AG04449 (cell line): ENCODE measurements at places on chromosomes 3 and 15.

DNA sequence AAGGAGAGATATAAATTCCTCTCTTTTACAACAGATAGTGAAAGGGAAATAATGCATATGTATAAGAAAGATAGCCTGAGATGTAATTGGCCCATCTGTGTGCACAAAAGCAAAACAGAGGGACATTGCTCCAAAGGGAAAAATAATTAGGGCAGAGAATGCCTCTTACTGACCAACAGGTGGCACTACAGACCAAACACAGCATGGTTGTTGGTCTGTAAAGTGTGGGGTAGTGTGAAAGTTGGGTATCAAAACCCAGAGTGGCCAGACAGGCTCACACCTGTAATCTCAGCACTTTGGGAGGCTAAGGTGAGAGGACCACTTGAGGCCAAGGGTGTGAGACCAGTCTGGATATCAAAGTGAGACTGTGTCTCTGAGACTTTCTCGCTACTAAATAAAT, 4.5 kb upstream of the TLNRD1 start:
- no peak for DNase-seq

GRCh38 chr3:9124730-9125129, 124.7 kb downstream of the SRGAP3 start:
- DNase-seq: no peak

- no peak for DNase-seq
Observed at GRCh38 chr3:157544501-157545130, 41.4 kb upstream of the VEPH1 start.

DNA sequence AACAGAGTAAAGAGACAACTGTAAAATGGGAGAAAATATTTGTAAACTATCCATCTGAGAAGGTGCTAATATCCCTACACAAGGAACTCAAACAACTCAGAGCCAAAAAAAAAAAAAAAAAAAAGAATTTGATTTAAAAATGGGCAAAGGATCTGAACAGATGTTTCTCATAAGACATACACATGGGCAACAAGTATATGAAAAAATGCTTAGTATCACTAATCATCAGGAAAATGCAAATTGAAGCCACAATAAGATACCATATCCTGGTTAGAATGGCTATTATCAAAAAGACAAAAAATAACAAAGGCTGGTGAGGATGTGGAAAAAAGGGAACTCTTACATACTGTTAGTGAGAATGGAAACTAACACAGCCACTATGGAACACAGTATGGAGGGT, 36.2 kb downstream of the TXNRD3 start:
- DNase-seq: no peak
